ENCODE measurements at places on chromosomes 7 and 10. TPM values are rescaled to one million over a fixed set of nuclear protein-coding genes. Genes with fewer than 3 reads are reported as not detected.

- peak; percentile 24 for DNase-seq
These were observed 160.9 kb upstream of the BMPER start for GRCh38 chr7:33744293-33745075.

- no peak for DNase-seq
These were observed 35.8 kb upstream of the NRF1 start for GRCh38 chr7:129575699-129576098.

DNA sequence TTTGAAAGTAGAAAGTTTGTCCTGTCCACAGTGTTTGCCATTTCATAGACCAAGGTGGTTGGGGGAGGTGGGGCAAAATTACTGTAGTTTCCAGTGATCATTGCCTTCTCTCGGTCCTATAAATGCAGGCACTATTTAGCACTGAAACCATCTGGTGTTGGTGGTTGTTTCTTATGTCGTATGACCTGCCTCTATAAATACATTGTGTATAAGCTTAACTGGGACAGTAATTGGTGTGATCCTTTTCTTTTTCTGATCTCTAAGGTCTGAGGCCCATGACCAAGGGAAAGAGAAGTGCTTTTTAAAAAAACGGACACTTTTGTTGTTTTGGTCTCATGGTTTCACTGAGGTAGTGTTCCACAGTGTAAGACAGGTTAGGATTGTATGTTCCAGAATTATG is 63.1 kb downstream of the AUTS2 start:
- no peak for DNase-seq

DNA sequence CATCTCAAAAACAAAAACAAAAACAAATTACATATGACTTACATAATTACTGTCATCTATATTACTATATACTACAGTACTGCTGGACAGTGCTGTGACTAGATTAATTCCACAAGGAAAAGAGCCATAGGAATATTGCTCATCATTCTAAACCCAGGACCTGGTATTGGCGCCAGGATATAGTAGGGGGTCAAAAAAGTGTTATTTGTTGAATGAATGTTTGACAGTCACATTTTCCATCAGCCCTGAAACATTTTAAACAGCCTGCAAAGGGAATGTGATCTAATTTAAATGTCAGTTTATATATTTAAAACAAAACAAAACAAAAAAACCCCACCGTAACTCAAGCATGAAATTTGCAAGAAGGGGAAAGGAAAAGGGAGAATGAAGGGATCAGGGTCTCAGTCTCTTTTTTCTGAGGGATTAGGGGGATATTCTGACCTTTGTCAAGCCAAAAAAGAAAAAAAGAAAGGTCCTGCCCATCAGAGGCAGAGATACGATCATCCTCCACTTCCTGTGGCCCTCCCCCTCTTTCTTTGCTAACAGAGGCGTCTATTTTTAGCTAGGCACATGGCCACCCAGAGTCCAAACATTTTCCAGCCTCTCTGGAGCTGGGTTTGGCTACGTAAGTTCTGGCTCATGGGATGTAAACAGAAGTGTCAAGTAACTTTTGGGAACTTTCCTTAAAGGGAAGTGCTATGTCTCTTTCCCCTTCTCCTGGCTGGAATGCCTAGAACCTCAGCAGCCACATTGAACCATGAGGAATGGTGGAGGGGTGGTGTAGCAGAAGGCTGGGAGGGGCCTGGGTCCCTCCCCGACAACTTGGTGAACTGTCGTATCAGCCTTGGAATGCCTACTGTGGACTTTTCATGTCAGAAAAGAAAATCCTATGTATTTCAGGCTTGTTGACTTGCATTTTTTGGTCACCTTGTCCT is 44.6 kb upstream of the DLG5 start:
- DNase-seq: peak; percentile 11

- DNase-seq: no peak
These were observed 185.7 kb downstream of the TAX1BP1 start for GRCh38 chr7:27925573-27926201.

Gene PDLIM1
- total RNA-seq: 21.0 TPM

Gene OGDHL
- 0.30 TPM for total RNA-seq
